Stimulated activated naive B cell treated with anti-CD40 and anti-IgM and Interleukin-4, amounts not matched to agents 10 μg/mL and 1 μg/mL and 100 μg/mL, for 72 hours (primary cell): ENCODE measurements at places on chromosomes 7 and 10.

GRCh38 chr7:101453617-101454016 lies 90.9 kb downstream of the COL26A1 start:
- no peak for DNase-seq

GRCh38 chr10:96632974-96633710 lies 46.3 kb upstream of the TM9SF3 start:
- no peak for DNase-seq

GRCh38 chr7:100358027-100358856 lies at the start of gene PILRB:
Gene PILRB (plus strand): TSS chr7:100358117. CDS start chr7:100358303, 186 bp downstream.
- DNase-seq: no peak

DNA sequence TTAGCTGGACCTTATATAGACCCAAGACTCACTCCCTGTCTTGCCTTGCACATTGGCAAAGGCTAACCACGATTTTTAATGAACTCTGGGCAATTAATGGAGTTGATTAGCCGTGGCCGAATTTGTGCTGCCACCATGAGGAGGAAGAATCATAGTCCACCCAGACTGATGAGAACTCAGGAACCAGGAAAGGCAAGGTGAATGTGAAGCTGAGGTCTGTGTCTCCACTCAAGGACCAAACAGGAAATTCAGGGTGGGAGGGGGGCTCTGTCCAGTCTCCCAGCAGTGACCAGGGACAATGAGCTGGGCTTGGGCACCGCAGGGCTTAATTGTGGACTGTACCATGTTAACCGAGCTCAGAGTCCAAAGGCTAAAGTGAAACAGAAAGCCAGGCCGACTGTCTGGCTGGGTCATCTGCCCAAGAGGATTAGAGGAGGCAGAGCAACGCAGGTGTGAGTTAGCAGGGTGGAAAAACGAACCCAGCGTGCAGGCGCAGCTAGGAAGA lies 127.0 kb upstream of the JCAD start:
- no peak for DNase-seq

GRCh38 chr7:42128703-42129102 lies 108.3 kb downstream of the GLI3 start:
- DNase-seq: no peak

DNA sequence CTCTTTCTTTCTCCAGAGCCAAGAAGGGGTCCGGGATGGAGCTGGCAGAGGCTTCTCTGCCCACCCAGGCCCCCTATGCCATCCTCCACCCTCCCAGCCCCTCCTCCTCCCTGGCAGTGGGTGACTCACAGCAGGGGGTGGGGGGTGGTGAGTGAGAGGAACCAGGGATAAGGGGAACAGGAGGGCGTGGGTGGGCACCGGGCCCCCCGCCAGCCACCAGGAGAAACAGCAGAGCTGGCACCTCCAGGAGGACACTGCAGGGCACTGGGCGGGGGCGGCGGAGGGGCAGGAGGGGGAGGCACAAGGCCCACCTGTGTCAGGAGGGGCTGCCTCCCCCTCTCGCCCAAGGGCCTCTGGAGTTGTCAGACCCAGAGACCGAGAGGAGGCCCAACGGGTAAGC lies 56.0 kb downstream of the CAMK2B start:
- no peak for DNase-seq

DNA sequence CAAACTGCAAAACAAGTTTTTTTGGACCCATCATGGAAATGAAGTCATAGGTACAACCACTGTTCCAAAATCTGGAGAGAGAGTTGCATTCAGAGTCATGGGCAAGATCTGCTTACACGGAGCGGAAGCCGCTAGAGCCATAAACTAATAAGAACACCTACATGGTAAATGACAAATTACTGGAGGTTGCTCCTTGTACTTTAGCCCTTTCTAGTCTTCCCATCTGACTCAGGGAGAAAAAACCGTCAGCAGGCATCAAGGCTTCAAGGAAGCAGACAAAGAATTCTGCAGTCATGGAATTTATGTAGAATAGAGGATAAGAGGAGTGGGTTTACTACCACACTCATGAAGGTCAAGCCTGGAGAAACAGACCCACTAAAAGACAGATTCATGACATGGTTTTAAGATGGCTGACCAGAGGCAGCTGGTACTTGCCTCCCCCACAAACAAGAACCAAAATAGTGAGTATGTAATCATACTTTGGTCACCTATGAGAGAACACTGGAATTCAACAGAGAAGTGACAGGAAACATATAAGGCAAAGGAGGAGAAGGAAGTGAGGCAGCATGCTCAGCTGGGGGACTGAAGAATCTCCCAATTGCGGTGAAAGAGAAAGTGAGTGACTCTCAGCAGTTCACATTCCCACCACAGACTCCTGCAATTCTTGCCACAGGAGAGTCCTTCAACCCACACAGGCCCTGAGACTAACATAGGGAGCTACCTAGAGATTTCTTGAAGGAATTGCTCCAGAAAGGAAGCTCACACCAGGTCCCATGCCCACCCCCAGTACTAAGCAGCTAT lies 42.4 kb upstream of the ASAH2 start:
- DNase-seq: no peak

- no peak for DNase-seq
Measured at GRCh38 chr10:36048236-36048635, 406.1 kb upstream of the FZD8 start.

DNA sequence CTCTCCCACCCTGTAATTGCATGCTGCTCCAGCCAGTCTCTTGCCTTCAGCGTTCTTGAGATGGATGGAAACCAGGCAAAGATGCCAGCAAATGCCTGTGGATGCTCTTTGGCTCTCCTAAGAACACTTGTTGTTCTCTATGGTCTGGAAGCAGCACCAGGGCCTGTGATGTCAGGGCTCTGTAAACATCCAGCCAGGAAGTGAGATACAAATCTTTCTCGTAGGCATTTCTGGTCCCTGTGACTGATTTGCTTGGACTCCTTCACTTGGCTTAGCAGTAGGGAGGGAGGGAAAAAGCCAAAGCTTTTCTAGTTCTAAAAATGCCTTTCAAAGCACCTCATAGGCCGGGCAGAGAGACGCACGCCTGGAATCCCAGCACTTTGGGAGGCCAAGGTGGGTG lies 201.3 kb downstream of the REEP3 start:
- DNase-seq: no peak

DNA sequence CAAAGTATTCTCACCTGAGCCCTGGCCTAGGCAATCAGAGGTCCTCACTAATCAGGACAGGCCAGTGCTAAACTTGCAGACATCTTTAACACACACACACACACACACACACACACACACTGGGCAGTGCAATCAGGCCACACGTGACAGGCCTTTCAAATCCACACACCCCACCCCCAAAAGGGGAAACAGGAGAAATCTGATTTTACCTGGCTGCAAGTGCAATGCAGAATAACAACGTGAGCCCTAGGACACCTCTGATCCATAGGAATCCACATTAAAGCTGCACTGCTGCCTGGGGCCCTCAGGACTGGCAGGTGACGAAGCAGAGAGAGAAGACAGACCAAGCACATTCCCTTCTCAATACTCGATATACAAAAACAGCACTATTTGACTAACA lies 218.9 kb downstream of the FAM107B start:
- DNase-seq: no peak

DNA sequence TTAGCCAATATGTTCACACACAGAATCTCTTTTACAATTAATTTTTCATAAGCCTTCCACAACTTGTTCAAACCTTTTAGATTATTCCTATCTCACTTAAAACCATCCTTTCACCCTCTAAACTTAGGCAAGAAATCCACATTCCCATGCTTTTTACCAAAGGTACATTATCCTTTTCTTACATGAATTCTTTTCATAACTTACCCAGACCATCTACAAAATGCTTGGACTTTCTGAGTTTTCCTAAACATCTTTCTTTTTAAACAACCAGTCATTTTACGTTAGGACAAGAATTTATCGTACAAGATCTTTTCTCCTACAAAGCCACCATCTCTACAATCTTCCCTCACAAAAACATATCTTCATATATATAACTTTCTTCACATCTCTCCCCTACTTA lies 18.8 kb upstream of the GARS1 start:
- no peak for DNase-seq
